ENCODE measurements at places on chromosomes 4 and X. TPM values are rescaled to one million over a fixed set of nuclear protein-coding genes. Genes with fewer than 3 reads are reported as not detected.

GATA1 gene
- 0.09 TPM for polyA plus RNA-seq

HPSE gene
- 16.7 TPM for polyA plus RNA-seq

BMP2K gene
- polyA plus RNA-seq, result 11.6 TPM

ARMCX1 gene
- 4.0 TPM for polyA plus RNA-seq

AR gene
- 0.39 TPM for polyA plus RNA-seq

FAM149A gene
- polyA plus RNA-seq, result 6.7 TPM

RTL3 gene
- not detected for polyA plus RNA-seq

Measured in esophagus (tissue), 2 donors.